ENCODE measurements at places on chromosomes 2 and 18.

- no peak for DNase-seq
Measured at GRCh38 chr2:148917431-148917830, 42.4 kb downstream of the KIF5C start.

GRCh38 chr2:74927621-74928020 lies 30.8 kb upstream of the POLE4 start:
- DNase-seq, result no peak

DNA sequence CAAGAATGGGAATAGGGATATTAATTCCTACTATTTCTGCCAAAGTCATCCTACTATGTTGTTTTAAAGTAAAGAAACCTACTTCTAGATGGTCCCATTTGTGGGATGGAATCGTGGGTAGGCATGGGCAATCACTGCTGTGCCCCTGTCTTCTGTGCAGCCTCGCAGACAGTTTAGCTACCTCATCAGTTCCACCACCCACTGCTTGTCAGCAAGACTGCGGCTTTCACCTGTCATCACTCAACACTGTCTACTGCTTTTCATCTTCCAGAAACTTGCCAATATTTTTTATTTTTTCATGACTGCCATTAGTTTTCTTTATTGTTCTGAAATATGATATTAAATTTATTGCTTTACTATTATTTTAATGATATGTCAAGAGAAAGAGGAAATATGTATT lies 368.1 kb upstream of the KYNU start:
- no peak for DNase-seq

DNA sequence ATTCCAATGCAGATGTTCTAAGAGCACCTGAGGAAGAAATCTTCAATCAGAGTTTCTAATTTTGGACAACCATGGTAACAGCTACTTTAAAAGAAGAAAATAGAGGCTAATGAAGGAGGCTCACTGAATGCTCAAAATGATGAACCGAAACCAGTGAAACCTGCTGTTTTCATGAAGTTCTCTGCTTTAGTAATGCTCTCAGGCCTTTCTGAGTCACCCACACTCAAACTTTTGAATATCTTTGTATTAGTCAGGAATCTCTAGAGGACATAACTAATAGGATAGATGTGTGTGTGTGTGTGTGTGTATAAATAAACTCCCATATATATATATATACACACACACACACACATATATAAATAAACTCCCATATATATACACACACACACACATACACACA lies 76.9 kb upstream of the RIT2 start:
- no peak for DNase-seq

GRCh38 chr2:236904389-236905263 lies 181.1 kb upstream of the COPS8 start:
- DNase-seq, result no peak

DNA sequence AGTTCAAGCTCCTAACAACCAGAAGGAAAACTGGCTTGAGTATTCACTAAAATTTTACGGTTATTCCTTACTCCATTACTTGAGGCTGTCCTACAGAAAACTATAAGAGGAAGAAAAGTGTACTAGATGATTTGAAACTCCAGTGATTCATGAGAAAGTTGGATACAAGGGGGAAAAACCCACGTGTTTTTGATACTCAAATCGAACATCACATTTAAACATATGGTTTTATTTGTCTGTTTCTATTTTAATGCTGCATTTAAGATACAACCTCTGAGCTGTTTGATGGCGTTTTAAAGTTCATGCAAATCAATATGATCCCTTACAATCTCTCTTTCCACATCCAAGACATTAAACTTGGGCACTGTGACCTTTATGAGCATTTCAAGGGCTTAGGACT lies 125.1 kb upstream of the LMAN1 start:
- no peak for DNase-seq

- no peak for DNase-seq
Measured at GRCh38 chr18:12315490-12315889, 7.4 kb downstream of the TUBB6 start.

- no peak for DNase-seq
Measured at GRCh38 chr18:63175264-63175663, 144.3 kb downstream of the BCL2 start.

GRCh38 chr2:190964170-190964795 lies 49.7 kb downstream of the STAT1 start:
- DNase-seq, result no peak

DNA sequence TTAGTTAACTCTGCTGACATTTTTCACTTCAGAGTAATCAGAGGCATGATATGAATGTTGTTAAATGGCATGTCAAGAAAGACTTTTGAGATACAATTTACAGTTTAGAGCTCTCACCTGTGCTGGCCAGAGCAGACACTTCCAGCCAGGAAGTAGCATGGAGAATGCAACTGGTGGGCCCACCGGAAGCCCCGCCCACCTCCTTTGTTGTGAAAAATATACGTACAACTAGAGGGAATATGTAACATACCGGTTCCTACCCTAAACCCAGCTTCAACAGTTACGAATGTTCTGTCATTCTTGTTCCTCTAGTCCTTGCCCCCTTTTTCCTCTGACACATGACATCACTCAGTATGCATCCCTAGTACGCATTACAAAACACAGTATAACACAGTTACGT lies 70.2 kb upstream of the ITM2C start:
- DNase-seq, result no peak

DNA sequence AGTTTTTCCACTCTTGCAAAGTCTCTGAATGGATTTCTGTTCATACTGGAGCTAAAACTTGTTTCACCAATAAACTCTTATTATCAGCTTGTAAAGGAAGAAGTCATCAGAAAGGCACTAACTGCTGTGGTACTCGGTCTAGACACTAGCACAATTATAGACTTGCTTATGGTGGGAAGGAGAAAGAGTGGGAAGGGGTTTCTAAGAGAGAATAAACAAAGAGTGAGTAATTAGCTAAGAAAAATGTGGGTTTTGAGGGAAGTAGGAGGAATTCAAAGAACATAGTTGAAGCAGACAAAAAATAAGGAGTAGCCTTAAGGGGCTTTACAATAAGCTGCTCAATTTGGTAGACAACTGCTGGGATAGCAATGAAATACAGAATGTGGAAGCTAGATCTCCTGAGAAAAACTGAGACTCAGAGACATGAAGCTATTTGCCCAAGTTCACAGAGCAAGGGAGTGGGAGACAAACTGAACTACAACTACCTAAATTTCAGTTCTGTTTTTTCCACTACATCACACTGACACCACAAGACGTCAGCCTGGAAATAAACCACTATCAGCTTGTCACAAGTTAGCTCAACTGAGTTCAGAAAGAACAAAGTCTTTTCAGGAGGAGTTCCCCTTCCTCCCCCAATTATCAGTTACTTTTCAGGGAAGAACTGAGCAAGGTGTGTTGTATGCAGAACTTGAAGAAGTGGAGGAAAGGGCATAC lies 59.7 kb downstream of the MAP4K3 start:
- peak; percentile 28 for DNase-seq

- no peak for DNase-seq
Measured at GRCh38 chr18:77632758-77633157, 383.1 kb downstream of the GALR1 start.

DNA sequence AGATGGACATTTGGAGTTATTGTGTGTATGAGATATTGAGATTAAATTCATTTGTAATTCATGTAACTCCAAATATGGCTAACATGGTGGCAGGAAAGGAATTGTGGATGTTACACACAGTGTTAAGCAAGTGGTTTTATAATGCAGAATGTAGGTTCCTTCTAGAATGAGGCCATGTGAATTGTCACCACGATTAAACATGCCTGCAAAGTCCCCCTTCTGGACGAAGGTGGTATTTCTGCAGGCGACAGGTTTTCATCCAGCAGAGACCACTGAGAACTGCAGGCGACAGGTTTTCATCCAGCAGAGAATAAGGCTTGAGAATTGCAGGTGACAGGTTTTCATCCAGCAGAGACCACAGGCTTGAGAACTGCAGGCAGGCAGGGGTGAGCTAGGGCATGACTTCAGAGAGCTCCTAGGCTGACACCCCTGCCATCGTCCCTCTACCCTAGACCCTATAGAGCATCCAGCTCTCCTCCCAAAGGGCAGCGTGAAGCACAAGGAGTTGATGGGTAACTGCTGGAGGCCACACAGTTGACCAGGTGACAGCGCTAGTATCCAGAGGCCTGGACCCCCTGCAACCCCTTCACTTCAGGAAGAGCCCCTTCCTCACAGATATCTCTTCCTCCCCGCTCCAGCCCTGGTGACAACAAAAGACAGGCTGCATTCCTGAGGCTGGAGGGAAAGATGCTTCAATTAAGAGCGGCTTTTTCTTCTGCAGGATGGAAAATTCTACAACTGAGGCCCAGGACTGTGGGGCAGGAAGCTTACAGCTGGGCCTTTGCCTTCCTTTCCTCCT lies 175.8 kb downstream of the LOXHD1 start:
- DNase-seq, result peak; percentile 52

- DNase-seq, result no peak
Measured at GRCh38 chr2:206555721-206556120, 86.6 kb upstream of the FAM237A start.

DNA sequence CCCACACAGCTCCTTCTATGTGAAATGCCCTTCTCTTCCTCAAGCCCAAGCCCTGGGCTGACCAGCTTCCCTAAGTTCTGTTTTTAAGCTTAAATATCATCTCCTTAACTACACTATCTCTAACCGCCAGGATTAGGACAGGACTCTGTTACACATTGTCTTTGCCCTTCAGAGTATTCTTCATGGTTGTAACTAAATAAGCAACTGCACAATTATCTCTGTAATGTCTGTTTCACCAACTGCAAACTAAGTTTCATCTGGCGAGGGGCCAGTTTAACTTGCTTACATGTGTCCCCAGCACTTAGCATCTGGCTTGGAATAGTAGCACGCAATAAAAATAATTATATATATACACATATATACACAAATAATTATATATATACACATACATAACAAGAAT lies 1.1 kb upstream of the ERMN start:
- no peak for DNase-seq

DNA sequence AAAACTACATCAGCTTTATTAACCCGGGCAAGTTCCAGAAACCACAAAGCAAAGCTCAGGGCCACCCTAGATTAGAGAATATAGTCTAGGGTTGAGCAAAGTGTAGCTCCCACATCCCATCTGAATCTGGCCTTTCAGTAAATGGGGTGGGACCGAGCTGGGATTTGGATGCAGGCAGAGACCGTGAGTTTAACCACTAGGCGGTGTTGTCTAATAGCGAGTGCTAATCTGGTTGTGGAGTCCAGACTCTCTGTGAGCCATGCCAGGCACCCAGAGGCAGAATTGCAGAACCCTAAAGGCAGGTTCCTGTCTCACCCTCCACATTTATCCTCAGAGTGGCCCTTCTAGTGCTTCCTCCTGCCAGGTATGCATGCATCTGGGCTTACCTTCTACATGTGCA lies 435.9 kb downstream of the TSN start:
- no peak for DNase-seq

- DNase-seq, result no peak
Measured at GRCh38 chr2:2898744-2899143, 478.9 kb downstream of the EIPR1 start.

DNA sequence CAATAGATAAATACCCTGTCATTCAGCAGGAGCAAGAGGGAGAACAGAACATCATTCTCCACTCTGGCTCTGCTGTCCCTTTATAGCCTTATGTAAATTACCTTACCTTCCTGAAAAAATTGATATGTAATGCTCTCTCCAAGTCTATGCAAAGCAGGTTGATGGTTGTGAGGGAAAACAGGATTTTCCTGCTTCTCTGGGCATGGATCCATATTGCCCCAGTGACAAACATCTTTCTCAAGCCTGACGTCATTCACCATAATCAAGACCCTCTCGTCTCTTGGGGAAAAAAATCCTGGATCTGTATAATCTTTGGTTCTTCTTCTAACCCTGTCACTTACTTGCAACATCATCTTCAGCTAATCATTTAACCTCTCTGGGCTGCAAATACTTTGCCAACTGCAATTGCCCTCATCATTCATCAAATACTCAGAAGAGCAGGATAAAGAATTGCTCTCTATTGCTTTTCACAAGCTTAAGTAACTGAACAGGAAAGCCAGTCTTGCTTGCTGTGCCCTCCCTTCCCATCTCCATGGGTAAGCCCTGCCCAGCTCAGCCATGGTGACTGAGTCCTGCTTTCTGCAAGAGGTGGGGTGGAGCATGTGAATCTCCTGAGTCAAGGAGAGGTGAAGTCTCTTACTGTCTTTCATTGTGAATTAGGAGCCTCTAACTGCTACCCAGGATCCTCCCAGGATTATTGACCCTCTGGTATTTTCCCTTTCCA lies 123.7 kb upstream of the KLF7 start:
- no peak for DNase-seq

DNA sequence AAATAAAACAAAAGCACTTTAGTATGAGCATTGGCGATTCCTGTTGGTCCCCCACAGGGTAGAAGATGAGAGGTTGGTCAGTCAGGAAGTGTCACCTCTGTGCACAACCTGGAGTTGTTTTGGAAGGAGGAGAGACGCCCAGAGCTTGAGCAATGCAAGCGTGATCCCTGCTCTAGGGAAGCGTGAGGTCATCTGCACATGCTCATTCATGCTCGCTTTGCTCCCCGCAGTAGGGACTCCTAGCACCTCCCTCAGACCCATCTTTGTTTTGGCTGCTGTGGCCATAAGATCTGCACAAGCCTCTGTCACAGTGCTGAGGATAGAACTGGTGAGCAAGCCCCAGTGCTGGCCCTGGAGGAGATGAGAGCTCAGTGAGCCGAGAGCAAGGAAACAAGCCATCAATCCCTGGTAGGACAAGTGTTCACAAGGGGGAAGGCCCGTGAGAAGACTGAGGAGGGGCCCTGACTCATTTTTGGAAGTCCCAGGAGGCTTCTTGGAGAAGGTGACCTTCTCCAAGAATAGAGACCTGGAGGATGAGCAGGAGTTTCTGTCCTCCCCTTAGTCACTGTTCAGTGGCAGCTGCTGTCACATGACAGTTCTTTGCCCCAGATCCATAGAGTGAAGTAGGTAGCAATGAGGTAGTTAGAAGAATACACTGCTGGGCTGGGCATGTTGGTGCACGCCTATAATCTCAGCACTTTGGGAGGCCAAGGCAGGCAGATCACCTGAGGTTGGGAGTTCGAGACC lies 13.3 kb upstream of the ATP8B1 start:
- DNase-seq, result no peak

DNA sequence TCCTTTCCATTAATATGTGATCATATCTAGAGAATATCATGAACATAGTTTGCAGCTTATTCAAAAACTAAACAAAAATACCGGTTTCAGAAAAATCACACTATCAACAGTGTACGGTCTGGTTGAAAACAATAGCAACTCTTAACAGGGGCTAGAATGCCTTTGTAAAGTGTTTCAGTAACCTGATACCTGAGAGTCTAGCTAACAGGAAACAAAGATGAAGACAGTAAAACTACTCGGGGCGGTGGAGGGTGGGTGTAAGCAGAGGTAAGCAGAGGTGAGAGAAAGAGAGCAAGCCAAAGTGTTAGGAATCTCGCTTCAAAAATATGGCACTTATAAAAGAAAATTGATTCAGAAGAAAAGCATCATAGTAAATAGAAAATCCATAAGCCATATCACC lies 109.0 kb upstream of the RGPD4 start:
- DNase-seq, result no peak

DNA sequence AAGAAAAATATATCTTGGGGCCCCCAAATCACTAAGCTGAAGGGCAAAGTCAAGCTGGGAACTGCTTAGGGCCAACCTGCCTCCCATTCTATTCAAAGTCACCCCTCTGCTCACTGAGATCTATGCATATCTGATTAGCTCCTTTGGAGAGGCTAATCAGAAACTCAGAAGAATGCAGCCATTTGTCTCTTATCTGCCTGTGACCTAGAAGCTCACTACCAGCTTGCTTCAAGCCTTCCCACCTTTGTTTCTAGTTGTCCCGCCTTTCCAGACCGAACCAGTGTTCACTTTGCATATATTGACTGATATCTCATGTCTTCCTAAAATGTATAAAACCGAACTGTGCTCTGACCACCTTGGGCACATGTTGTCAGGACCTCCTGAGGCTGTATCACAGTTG lies 479.4 kb downstream of the METTL4 start:
- DNase-seq, result no peak

GRCh38 chr18:24795129-24795528 lies 334.7 kb downstream of the HRH4 start:
- no peak for DNase-seq

Data from natural killer cell (primary cell).